ENCODE measurements at places on chromosomes 2 and 18.
A peak's percentile ranks its signal among the peaks of the same experiment; 100 is the strongest.

GRCh38 chr2:100989666-100990065 is 12.4 kb upstream of the RPL31 start:
- DNase-seq, result no peak

DNA sequence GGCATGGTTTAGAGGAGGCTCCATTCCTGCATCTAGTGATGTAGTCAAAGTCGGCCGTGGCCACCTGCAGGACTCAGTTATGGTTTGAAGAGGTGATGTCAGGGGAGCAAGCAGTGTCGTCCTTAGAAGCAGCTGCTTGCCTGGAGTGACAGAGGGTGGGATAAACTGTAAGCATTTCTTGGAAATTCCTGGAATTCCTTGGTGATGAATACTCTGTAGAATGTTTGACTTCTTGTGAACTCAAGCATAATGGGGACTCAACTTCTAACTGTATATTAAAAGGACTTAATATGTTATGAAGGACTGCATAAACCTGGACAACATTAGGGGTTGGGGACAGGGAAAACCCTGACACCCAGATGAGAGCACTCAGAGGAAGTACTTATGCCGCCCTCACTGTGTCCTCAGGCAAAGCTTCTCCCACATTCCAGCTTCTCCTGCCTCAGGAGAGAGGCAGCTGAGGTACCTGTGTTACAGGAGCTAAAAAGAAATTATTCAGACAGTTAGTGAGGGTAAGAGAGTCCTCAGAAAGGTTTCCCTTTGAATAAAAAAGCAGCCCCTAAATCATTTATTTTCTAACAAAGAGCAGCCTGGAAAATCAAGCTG is 459.9 kb upstream of the CELF4 start:
- no peak for DNase-seq

GRCh38 chr2:234952270-234953115 is 676 bp downstream of the SH3BP4 start:
- DNase-seq, result no peak

DNA sequence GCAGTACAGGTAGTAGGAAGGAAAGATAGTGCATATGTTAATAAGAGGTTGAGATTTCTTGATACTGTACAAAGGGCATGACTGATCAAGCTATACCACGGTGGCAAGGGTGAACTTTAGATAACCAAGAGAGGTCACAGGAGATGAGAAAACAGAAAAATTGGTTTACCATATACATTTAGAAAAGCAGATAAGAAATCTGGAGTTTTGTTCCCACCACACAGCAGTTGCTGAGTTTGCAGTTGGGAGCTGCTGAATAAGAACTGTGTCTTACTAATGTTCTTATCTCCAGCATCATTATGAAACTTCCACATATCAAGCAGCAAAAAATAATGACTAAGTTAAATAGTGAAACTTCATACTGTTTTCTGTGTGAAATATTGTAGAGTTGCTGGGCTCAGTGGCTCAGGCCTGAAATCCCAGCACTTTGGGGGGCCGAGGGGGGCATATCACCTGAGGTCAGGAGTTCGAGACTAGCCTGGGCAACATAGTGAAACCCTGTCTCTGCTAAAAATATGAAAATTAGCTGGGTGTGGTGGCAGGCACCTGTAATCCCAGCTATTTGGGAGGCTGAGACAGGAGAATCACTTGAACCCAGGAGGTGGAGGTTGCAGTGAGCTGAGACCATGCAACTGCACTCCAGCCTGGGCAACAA is 12.0 kb upstream of the IMPACT start:
- no peak for DNase-seq

- DNase-seq, result no peak
Measured at GRCh38 chr2:55732854-55733253, 39.2 kb upstream of the PNPT1 start.

DNA sequence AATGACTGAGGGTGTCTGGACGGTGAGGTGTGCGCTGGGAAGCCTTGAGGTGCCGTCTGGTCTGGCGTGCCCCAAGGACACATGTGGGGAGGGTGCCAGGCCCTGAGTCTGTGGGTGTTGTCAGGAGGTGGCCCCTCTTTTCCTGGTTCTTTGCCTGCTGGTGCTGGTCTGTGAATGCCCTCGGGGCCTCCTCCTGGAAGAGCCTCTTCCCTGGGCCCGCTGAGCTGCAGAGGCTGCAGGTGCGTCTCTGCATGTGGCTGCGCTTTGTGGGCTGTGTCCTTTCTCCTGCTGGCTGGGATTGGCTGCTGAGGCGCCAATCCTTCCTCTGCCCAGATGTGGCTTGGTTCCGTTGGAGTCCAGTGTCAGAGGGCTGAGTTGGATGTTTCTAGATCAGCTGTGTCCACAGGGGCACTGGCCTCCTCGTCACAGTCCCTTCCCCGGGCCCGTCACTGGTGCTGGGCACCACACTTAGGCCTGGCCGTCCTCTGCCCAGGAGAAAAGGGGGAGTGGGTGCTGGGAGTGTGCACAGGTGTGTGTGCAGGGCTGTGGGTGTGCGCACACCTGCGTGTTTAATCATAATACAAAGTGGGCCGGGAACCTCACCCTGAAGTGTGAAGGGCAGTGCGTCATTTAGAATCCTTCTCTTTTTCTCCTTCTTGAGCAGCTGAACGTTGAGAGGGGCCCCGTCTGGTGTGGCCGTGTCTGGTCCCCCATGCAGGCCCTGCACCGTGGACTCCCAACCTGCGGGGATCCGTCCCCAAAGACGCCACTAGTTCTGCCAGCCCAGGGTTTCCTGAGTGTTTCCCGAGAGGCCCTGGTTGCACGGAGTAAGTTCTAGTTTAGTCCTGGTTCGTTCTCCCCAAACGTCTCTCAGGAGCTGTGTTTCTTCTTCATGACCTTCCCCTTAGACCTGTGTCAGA is 35.5 kb downstream of the RTP5 start:
- no peak for DNase-seq

GRCh38 chr2:233168445-233168844 is 83.0 kb upstream of the ATG16L1 start:
- no peak for DNase-seq

DNA sequence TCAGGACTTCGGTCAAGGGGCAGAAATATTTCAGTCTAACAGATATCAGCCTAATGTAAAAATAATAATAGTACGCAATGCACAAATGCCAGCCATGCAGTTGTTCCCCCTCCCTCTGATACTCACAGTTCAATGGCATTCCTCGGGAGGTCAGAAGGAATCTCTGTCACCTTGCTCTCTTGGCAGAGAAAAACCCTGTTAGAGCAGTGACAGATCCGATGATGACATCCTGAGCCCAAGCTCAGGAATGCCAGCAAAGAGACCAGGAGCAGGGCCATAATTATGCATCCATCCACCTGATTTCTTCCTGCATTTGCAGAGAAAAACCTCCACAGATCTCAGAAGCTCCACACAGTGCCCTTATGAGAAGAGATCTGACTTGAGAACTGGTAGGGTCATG is at the start of gene FSHR:
TSS of gene FSHR (minus strand) at position 376 of the 400 bp plus-strand sequence. CDS start at position 278, 98 bp downstream.
- DNase-seq, result no peak

GRCh38 chr2:186576614-186577013 is 13.2 kb upstream of the ITGAV start:
- no peak for DNase-seq

DNA sequence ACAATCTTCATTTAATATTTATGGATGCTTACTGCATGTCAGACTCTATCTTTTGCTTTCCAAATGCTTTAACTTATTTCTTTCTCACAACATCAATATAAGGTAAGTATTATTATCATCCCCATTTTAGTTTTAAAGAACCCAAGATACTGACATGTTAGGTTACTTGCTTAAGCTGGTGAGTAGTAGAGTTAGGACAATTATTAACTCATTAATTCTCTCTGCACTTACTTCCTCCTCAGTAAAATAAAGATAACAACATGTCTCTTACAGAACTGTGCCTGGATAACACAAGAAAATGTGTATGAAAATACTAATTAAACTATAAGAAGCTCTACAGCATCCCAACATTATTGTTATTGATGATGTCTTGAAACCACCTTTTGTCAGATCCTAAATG is 359.1 kb upstream of the CHST9 start:
- DNase-seq, result no peak

- no peak for DNase-seq
Measured at GRCh38 chr2:101012054-101012705, 10.1 kb downstream of the RPL31 start.

- DNase-seq, result no peak
Measured at GRCh38 chr18:63271881-63272299, 47.7 kb downstream of the BCL2 start.

DNA sequence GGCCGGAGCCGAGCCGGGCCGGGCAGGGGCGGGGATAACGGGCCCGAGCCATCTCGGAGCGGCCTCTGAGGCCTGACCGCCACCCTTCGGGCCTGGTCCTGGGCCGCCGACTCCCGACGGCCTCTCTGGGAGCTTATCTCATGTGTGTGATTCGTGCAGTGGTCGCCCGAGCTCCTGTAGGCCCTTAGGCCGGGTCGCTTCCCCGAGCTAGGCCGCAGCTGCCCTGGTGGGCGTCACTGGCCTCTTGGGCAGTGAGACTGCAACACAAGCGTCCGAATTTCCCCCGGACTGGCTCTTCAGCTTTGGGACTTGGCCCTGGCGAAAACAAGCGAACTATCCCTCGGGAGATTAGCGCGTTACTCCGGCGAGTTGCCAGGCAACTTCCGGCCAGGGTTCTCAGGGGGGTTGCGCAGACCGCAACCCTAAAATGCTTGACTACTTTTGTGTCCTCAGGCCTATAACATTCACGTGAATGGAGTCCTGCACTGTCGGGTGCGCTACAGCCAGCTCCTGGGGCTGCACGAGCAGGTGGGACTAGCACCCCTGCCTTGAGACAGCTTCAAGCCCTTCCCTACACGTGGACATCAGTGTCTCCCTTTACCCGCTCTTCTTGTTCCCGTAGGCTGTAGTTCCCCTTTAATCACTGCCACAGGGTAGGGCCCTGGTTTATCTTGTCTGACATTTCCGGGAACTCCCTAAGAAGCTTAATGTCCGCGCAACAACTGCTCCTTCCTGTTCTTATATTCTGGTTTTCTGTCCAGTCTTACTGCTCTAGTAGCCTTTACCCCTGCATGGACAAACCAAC is 602 bp downstream of the SNX17 start:
- DNase-seq, result no peak

- no peak for DNase-seq
Measured at GRCh38 chr2:28333606-28334526, 58.8 kb upstream of the FOSL2 start.

- peak; percentile 55 for DNase-seq
Measured at GRCh38 chr2:217610401-217610814, 392.4 kb downstream of the TNS1 start.

DNA sequence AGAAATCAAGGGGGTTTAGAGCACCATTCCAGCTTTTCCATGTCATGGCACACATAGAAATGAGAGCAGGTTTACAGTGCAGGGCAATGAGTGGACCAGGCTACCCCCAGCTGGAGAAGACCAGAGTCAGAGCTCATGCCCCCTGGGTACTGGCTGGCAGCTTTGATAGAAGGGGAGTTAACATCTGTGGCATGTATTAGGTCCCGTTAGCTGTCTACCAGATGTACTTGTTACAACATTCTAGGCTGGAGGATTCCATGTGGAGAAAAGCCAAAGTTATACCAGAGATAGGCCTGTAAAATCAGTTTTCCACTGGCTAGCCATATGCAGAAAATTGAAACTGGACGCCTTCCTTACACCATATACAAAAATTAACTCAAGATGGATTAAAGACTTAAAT is 109.2 kb downstream of the CCDC85A start:
- no peak for DNase-seq

DNA sequence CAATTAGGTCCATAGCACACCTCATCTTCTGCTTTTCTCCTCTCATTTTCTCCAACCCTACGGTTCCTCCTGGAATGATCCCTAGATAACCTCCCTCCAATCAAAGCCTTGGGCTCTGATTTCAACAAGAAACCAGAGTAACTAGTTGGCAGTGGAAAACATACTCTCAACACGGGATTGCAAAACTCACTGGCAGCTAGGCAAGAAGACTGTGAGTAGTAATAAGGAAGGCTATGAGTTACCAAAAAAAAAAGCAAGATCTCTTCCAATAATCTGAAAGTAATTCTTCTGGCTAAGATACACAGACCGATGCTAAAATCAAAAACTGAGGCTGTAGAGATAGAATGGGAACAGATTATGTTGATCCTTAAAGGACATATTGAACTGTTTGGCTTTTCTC is 28.4 kb upstream of the CCDC102B start:
- no peak for DNase-seq

DNA sequence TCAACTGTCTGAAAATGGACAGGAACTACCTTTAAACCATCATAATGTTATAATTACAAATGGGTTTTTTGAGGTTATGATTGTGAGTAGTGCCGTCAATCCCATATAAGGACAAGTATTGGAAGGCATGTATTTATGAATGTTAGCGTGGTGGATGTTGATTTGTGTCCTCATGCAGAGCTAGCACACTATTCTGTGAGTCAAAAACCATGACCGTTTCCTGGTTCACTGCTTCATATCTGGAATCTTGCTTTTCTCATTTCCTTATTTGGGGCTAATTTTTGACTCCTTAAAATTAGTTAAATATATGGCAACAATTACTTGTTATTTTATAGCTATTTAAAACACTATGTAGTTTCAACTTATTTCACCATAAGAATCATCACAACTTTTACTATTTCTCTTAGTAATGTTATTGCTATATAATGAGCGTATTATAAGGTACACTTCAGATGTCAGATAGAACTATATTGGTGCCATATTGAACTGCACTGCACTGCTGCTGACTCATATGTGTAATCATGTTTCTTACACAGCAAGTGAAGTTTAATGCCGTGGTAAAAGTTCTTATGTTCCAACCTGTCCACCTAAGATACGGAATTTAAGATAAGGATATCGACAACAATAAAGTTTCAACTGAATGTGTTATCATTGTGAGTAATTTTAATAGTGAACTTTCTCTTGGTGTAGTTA is 192.8 kb downstream of the PTGR3 start:
- DNase-seq, result no peak

- DNase-seq, result peak; percentile 50
Measured at GRCh38 chr2:240557808-240558207, at the start of gene ANKMY1. TSS of gene ANKMY1 (minus strand) at chr2:240557988. CDS start at chr2:240557335, 653 bp downstream.

- no peak for DNase-seq
Measured at GRCh38 chr2:174062934-174063333, 97.8 kb upstream of the SP3 start.

DNA sequence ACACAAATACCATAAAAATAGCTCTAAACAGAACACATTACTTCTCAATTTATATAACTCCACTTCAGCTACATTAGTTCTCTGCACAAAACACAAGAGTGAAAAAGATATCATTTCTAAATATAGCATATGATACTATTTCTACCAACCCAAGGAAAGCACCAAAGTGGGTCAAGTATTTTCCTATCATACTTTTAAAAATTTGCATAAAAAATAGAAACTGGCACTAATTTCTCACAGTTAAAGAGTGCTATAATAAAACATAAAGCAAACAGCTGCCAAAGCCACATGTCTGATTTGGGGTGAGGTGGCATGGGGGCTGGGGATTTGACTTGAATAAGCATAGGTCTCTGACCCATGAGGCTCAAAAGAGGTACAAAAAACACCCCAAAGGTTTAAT is 61.5 kb downstream of the BARD1 start:
- no peak for DNase-seq
